Astrocyte (in vitro differentiated cells and primary cell): ENCODE measurements at places on chromosomes 11 and 22. TPM values are rescaled to one million over a fixed set of nuclear protein-coding genes. Genes with fewer than 3 reads are reported as not detected.

Gene MB
- not detected in 2 replicates for total RNA-seq

Gene WBP2NL
- total RNA-seq = not detected in 2 replicates

Gene DERL3
- 0.70 and 0.82 TPM in 2 replicates for total RNA-seq

Gene FOLR2
- not detected in 2 replicates for total RNA-seq

GRCh38 chr11:57363131-57364080, 17.5 kb downstream of the PRG3 start:
- no peak overlapping the region for H3K4me3 ChIP-seq
- peaks cover 16% of the 10 kb centered on the region for H3K27me3 ChIP-seq
- H3K27ac ChIP-seq = no peak overlapping the region
- no peaks in the 10 kb centered on the region for H3K36me3 ChIP-seq
- H3K4me1 ChIP-seq = no peaks in the 10 kb centered on the region
- no peak for DNase-seq

DNA sequence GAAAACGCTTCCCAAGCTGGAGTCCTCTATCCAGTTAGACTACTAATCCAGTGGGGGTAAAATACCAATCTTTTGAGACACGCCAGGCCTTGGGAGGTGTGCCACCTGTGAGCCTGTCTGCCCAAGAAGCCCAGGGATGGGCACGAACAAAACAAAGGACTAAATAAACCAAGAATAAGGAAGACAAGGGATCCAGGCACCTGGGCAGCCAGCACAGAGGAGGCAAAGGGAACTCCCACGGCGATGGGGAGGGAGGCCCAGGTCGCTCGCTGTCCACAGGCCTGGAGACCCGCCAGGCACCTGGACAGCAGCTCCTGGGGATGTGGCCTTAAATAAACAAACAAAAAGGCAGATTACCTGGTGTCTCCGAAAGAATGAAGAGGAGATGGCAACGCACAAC, 31.4 kb downstream of the LRFN4 start:
- H3K27me3 ChIP-seq = no peaks in the 10 kb centered on the region
- H3K27ac ChIP-seq = no peak overlapping the region
- H3K4me1 ChIP-seq = peaks cover 34% of the 10 kb centered on the region
- no peaks in the 10 kb centered on the region for H3K36me3 ChIP-seq

DNA sequence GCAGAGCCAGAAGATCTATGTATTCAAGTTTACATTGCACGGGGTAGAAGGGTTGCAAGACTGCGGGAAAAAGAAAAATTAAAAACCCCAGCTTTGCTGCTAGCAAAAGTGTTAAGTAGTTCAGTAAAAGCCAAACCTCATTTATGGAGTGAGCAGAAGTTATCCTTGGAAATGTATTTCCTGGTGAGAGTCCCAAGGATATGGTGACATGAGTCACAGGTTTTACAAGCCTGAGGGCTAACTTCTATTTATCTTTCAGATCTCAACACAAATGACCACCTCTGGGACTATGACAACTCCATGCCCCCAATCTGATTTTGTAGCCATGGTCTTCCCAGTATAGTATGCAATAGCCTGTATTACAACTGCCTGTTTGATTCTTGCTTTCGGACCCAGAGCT, 26.1 kb downstream of the ABTB2 start:
- peaks cover 14% of the 10 kb centered on the region for H3K4me1 ChIP-seq
- no peak overlapping the region for H3K27ac ChIP-seq
- DNase-seq = no peak
- H3K27me3 ChIP-seq = no peaks in the 10 kb centered on the region
- H3K36me3 ChIP-seq = no peaks in the 10 kb centered on the region
- H3K4me3 ChIP-seq = no peak overlapping the region

DNA sequence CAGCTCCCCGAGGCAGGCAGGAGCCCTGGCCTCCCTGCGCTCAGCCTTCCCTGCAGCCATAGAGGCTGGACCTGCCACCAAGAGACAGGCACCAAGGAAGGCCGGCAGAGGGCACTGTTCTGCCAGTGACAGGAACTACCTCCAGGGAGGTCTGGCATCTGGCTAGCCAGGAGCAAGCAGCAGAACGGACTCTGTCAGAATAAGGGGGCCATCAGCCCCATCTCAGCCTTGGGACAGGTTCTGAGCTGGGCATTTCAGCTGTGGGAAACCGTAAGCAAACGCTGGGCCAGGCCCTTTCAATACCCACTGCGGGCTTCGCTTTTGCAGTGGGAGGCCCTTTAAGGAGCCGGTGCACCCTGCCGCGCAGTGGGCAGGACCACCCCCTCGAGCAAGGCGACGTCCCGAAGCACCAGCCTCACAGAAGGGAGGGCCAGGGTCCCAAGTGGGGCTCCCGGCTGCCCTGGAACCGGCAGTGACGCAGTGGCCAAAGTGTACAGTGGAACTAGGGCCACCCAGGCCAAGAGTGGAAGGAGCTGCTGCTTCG, 18.2 kb downstream of the IFT27 start:
- peak; percentile 28 for DNase-seq
- no peaks in the 10 kb centered on the region for H3K36me3 ChIP-seq
- H3K27ac ChIP-seq = no peak overlapping the region
- H3K4me3 ChIP-seq = no peak overlapping the region
- no peaks in the 10 kb centered on the region for H3K4me1 ChIP-seq

GRCh38 chr22:37185646-37186227, 2.3 kb downstream of the C1QTNF6 start:
- H3K36me3 ChIP-seq = no peaks in the 10 kb centered on the region
- no peak for DNase-seq
- H3K27me3 ChIP-seq = no peaks in the 10 kb centered on the region
- no peak overlapping the region for H3K27ac ChIP-seq
- no peak overlapping the region for H3K4me3 ChIP-seq
